ENCODE measurements at places on chromosomes 1 and 21.

GRCh38 chr1:181112071-181112929 lies 23.8 kb downstream of the IER5 start:
- DNase-seq, result peak; percentile 72

DNA sequence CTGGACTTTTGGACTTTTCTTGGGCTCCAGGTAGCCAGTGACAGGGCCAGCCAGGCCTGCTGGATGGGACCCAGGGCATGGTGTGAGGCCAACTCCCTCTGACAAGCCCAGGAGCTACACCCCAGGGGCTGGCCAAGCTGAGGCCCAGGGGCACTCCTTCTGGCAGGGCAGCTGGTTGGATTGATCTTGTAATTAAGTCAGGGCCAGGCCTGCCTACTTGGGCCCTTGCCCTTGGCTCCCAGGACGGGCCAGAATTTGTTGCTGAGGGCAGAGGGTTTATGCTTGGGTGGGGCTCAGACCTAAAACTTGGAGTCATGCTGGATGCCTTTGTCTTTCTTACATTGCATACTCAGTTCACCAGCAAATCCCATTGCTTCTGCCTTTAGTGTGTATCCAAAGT lies 20.7 kb downstream of the KCNA2 start:
- no peak for DNase-seq

DNA sequence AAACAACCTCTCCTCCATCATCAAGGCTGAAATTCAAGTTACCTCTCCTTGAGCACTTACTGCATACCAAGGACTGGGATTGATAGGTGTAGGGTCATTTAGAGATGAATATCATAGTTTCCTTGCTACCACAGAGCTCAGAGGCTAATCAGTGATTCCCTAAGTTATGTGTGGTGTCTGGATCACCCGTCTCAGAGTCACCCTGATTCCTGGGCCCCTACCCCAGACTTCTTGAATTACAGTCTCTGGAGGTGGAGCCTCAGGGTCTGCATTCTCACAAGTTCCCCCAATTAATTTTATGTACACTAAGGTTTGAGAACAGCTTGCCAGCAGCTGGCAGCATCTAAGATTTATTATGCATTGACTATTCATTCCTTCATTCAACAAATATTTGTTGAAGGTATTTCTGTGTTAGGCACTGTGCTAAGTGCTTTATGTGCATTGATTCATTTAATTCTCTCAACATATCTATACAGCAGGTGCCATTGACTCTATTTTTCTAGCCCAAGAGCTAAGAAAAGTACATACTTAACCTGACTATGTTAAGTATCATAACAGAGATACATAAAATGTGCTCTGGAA lies 182.9 kb upstream of the FGGY start:
- DNase-seq, result no peak

DNA sequence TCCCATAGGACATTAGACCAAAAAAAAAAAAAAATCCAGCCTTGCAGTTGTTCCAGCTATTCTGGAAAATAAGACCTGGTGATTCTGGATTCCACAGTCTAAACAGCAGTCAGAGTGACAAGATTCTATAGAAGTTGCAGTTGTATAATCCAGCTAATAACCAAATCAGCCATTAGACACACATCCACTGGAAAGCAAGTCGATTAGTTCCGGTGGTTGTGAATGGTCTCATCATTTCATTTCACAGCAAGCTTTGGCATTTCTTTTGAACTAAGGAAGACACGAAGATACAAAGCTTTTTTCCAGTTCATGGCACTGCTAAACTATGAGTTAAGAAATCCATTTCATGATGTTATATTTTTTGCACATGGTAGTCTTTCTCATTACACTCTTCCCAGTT lies 54.4 kb upstream of the FAM89A start:
- no peak for DNase-seq

- DNase-seq, result no peak
Observed at GRCh38 chr21:38958940-38959691, 153.4 kb downstream of the ETS2 start.

DNA sequence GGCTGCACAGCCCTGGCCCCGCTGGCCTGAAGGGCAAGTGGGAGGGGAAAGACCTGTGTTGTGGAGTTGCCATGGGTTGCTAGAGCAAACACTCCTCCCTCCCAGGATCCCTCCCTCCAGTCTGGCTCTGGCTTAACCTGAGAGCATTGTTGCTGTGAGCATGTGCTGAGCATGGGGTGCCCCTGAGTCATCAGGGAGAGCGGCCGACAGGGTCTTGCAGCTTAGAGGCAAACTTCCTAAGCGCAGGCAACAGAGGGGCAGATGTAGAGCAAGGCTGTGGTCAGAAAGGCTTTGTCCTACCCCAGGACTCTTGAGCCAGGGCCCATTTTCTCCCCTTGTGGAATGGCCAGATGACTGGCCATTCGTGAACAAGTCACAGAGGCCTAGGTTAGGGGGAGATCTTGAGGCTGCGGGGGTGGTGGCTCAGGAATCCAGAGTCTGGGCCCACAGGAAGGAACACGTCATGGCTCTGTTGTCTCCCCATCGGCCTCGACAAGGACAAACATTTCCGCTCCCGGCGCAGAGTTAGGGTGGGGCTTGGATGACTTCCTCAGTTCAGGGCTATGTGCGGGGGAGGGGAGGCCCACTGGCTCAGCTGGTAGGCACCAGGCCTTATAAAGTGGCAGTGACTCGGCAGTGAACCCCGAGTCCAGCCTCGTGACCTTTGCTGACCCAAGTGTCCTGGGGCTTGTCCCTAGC lies 362 bp upstream of the DYNLT4 start:
- peak; percentile 98 for DNase-seq

DNA sequence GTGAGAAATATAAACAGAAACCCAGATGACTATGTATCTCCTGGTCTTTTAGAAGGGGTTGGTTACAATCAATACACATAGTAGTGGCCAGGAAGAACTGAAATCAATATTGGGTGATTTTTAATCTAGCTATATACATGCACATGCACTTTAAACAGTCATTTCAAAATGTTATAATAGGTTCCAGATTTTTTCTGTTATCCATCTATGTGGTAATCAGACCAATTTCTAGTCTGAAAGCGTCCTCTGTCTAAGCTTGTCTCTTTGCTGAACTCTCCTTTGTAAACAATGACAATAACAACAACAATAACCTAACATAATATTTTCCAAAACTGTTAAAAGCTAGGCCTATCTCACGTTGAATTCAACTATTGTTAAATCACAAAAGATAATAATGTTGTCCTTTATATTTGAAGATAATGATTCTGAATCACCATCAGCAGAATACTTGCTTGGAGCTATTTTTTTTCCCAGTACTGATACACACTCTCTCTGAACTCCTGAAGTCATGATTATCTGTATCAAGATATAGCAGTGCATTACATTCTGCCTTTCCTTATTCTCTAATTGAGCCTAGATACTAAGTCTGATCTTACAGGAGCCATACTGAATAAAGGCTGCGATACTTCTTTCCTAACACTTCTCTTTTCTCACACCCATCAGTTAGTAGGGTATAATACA lies 496.8 kb upstream of the ZRANB2 start:
- no peak for DNase-seq

GRCh38 chr1:108692724-108693655 lies 880 bp downstream of the PRPF38B start:
- DNase-seq, result no peak

GRCh38 chr21:38486706-38487105 lies 11.6 kb downstream of the ERG start:
- DNase-seq, result no peak

DNA sequence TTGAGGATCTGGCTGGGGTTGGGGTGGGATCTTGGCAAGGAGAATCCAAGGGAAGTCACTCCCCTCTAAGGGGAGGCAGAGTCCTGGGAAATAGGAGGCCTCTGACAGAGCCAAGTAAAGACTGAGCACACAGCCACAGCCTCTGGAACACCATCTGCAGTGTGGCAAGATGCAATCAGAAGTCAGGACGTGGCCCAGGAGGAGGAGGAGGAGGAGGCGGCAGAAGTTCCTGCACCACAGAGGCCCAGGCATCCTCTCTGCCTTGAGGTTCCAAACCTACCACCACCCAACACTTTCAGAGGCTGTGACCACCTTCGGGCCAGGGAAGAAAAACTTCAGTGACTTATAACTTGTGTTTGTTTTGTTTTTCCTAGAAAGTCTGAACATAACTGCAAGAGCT lies 23.7 kb upstream of the KCNE2 start:
- peak; percentile 20 for DNase-seq

DNA sequence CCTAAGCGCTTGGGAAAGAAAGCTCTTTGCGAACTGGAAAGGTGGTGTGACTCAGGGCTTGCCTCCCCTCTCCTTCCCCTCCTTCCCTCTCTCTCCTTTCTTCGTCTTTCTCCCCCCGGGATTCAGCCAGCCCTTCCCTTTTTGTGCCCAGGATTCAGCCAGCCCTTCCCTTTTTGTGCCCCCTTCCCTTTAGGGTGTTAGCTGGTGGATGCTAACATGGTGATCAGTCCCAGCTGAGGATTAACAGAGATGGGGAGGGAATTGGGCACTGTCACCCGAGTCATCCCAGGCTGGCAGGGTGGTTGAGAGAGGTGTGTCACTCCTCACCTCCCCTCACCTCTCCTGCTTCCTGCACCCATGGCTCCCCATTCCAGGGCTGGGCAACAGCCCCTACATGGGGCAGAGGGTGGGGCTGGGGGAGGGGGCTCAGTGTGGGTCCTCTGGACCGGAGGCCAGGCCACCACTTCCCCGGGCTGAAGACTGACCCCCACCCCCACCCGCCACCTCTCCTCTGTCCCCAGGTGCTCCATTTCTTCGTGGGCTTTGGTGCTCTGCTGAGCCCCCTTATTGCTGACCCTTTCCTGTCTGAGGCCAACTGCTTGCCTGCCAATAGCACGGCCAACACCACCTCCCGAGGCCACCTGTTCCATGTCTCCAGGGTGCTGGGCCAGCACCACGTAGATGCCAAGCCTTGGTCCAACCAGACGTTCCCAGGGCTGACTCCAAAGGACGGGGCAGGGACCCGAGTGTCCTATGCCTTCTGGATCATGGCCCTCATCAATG lies 51.5 kb downstream of the ELK4 start:
- no peak for DNase-seq

GRCh38 chr1:69777971-69778370 lies 210.2 kb downstream of the LRRC7 start:
- DNase-seq, result no peak

DNA sequence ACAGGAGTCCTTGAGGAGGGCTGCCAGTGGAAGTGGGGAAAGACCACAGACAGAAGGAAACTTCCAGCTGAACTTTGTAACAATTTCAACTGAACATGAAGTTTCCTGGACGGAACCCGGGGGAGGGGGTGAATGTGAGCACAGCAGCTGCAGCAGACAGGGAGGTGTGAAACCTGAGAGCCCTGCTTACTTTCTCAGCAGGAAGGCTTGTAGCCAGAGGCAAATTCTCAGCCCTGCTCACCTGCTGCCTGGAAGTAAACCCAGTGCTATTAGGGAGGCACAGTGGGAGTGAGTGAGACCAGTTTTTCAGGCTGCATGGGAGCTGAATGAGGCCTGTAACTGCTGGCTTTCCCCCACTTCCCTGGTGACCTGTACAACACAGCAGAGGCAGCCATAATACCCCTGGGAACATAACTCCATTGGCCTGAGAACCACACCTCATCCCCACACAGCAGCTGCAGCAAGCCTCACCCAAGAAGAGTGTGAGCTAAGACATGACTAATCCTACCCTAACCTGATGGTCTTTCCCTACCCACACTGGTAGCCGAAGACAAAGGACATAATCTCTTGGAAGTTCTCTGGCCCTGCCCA lies 9.6 kb upstream of the SPRR2F start:
- peak; percentile 74 for DNase-seq

DNA sequence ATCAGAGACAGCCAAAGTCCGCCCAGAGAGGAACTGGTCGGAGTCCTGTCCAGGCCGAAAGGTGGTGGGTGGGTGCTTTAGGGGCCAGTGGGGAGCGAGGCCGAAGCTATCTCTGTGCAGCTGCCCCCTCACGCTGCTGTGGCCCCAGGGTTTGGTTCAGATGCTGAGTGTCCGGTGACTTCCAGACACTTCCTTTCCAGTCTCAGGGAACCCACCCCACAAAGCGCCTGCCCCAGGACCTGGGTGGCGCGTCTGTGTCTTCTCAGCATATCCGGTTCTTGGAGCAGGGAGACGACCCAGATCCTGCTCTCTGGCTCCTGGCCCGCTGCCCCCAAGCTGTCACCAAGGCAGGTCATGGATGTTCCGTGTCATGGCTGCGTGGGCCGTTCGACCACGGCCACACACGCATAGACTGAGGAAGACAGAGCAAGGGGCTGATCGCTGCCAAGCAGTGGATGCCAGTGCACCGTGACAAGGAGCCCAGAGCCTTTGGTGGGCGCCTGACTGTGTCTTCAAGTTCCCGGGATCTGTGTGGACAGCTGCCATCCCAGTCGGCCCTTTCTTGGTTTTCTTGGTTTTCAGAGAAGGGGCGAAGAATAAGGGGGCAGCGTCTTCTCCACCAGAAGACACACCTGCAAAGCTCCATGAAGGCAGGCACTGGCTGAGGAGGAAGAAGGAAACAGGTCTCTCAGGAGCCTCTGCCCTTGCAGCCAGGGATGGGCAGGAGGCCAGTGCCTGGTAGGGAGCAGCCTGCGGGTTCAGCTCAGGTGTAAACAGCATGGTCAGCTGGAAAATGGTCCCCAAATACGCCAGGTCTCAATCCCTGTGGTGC lies 22.9 kb upstream of the COL18A1 start:
- peak; percentile 41 for DNase-seq

- DNase-seq, result no peak
Observed at GRCh38 chr1:152110365-152110859, 4.8 kb downstream of the TCHH start.

GRCh38 chr1:55725378-55725777 lies 510.2 kb upstream of the USP24 start:
- no peak for DNase-seq

DNA sequence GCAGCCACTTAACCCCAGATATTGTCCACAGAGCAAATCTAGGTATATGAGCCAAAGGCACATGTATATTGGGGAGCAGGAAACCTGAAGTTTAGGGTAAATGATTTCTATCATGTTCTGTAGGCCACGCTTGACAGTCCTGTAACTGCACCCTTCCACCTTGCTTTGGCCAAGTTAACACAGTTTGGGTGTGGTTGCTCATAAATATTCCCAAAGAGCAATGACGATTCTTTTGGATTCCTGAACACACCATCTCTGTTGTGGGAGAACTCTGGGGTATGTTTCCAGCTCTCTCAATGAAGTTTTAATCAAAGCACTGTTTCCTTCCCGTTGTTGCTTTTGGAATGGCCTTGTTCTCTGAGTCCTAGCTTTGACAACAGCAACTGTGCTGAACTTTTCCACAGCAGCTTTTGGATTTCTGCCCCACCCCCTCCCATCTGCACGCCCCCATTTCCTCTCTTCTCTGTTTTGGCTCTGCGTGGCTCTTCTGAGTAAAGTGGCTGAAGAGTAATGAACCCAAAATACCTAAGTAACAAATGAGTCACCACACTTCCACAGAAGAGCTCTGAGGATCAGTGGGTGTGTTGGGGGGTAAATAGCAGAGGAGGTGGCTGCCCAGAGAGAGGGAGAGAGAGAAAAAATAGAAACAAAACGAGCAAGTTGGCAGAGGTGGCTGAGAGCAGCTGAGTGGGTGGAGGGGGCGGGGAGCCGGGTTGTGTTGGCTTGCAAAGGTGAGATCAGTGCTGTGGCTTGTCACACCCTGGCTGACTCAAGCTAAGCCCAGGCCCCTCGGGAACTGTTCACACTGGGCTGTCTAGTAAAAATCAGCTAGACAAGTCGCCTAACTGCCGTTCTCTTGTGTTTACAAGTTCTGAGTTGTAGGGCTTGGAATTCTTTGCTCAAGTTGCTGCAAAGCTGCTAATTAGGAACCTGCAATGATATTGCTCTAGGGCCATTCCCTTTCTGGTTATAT lies 26.9 kb upstream of the RAP1A start:
- DNase-seq, result peak; percentile 88

GRCh38 chr1:233355841-233356704 lies 28.5 kb downstream of the MAP3K21 start:
- DNase-seq, result no peak

GRCh38 chr1:94658221-94658620 lies 116.7 kb upstream of the F3 start:
- peak; percentile 80 for DNase-seq

GRCh38 chr1:21283524-21283923 lies 6.7 kb downstream of the ECE1 start:
- no peak for DNase-seq
